ENCODE measurements at places on chromosomes 6 and 20.

DNA sequence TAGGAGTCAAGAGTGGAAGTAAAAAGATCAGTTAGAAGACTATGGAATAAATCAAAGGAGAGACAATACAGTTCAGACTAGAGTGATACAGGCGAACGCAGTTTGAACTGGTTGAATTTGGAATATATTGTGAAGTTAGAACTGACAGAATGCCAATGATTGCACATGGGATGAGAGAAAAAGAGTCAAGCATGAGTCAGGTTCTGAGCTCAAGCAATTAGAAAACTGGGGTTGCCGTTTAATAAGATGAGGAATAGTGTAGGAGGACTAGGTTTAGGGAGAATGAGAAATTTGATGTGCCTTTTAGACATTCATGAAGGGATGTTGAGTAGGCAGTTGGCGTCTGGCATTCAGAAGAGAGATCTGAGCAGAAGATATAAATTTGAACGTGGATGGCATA lies 8.0 kb downstream of the RNF217 start:
- no peak for DNase-seq

GRCh38 chr6:139547122-139547776 lies 172.8 kb upstream of the CITED2 start:
- no peak for DNase-seq

- no peak for DNase-seq
Measured at GRCh38 chr20:5170341-5170740, 43.5 kb downstream of the CDS2 start.

GRCh38 chr20:48738399-48739304 lies 89.1 kb downstream of the PREX1 start:
- peak; percentile 72 for DNase-seq

DNA sequence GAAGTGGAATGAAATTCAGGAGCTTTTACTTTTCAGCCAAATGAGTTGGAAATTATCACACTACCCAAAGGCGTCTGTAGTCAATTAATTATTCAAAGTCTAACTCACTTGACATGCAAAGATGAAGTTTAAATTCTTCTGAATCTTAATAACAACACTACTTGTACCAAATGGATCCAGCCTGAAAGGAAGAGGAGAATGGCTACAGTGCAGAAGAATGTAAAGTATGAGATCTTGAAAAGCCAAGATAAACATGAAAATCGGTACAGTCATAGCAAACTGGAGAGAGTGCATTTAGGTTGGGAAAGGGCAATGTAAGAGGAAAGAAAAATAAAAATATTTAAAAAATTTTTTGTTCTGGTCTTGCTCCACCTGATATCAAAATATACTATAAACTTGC lies 195.5 kb downstream of the SIM1 start:
- no peak for DNase-seq

GRCh38 chr6:678520-678919 lies 14.4 kb downstream of the EXOC2 start:
- DNase-seq, result no peak

- DNase-seq, result no peak
Measured at GRCh38 chr20:56513161-56514150, 11.1 kb upstream of the FAM209A start.

- DNase-seq, result no peak
Measured at GRCh38 chr6:140811642-140812041, 1321.1 kb upstream of the GJE1 start.

- no peak for DNase-seq
Measured at GRCh38 chr6:52416629-52417151, 3.5 kb upstream of the EFHC1 start.

- DNase-seq, result no peak
Measured at GRCh38 chr6:155187994-155188706, 75.7 kb upstream of the CLDN20 start.

DNA sequence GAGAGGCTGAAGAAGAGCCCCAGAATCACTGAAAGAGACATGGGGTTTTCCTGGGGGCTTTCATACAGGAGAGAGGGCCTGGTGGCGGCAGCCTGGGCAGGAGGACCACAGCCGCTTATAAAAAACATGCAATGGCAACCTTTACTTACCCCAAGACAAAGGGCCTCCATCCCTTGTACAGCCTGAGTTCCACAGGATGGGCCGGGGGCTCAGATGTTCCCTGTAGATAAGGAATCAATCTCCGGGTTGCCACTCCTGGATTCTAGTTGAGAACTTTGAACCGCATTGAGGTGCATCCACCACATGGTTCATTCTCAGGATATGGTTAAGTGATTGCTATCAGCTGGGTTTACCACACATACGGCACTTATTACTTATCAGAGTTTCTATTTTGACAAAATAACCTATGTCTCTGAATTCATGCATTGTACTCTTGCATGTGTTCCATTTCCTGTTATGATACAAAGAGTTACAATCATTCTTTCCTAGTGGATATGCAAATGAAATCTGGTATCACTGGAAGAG lies 677.6 kb downstream of the KIF16B start:
- no peak for DNase-seq

DNA sequence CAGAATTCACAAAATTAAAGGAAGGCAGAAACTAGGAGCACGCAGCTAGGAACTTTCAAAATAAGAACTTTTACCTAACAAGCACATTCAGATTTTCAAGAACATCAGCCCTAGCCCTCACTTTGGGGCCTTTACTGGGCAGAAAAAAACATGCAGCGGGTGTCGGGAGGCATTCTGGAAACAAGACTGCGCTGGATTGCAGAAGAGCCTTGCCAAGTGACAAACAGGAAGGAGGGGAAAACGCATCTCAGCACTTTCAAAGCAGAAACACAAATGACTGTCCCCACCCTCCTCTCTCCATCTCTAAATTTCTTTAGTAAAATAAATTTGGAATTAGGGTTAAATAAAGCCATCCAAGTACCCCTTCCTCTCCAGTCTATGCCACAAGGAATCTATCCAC lies 74.6 kb upstream of the RREB1 start:
- DNase-seq, result no peak

DNA sequence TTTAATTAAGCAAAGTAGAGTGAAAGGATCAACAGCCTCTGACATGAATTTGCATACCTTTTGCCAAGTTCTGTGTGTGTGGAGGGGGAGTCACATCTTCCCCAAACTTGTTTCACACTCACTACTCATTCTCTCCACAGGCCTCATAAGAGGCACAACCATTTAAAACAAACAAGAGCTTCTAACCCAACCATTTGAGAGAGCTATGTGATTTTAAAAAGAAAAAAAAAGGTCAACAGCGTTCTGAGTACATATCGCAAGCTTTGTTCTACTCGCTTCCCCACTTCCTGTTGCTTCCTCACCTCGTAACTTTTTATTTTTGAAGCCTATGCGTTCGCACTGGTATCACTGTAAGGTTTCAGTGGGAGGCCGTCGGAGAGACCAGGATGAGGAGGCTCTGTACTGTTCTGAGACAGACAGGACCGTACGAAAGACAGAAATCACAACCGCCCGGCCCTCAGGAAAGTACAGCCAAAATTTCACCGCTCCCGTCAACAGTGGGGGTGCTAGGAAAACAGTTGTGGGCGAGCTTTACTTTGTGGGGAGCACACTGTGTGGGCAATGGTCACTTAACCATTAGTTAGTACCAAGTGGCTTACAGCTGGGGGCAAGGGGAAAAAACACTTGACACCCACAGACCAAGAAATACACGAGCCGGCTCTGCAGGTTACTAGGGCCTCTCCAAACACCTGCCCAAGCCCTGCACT lies 61.3 kb downstream of the TRERF1 start:
- DNase-seq, result peak; percentile 60

- no peak for DNase-seq
Measured at GRCh38 chr6:35128496-35128895, 12.6 kb downstream of the TCP11 start.

All from stimulated activated CD4-positive, alpha-beta T cell treated with anti-CD3 and anti-CD28 coated beads, Interleukin-12 subunit alpha, Interleukin-12 subunit beta, amount 100 ng/mL, for 48 hours (primary cell).